ENCODE measurements at places on chromosomes 7 and 10.

- DNase-seq: no peak
These were observed 24.5 kb upstream of the PURB start for GRCh38 chr7:44909596-44910389.

GRCh38 chr10:14200698-14201544 is 129.8 kb downstream of the FRMD4A start:
- no peak for DNase-seq

DNA sequence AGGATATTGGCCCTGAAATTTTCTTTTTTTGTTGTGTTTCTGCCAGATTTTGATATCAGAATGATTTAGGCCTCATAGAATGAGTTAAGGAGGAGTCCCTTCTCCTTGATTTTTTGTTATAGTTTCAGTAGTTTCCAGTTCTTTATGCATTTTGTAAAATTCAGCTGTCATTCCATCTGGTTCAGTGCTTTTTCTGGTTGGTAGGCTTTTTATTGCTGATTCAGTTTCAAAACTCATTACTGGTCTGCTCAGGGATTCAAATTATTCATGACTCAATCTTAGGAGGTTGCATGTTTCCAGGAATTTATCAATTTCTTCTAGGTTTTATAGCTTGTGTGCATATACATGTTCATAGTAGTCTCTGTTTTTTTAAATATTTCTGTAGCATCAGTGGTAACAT is 10.1 kb upstream of the TMEM196 start:
- peak; percentile 37 for DNase-seq

- DNase-seq: no peak
These were observed 136.6 kb downstream of the AHR start for GRCh38 chr7:17434841-17435692.

- DNase-seq: no peak
These were observed 11.4 kb upstream of the PTN start for GRCh38 chr7:137354961-137355360.

GRCh38 chr10:104251443-104251842 is 3.2 kb upstream of the GSTO1 start:
- DNase-seq: no peak

GRCh38 chr7:83060218-83060617 is 102.5 kb downstream of the PCLO start:
- DNase-seq: no peak

DNA sequence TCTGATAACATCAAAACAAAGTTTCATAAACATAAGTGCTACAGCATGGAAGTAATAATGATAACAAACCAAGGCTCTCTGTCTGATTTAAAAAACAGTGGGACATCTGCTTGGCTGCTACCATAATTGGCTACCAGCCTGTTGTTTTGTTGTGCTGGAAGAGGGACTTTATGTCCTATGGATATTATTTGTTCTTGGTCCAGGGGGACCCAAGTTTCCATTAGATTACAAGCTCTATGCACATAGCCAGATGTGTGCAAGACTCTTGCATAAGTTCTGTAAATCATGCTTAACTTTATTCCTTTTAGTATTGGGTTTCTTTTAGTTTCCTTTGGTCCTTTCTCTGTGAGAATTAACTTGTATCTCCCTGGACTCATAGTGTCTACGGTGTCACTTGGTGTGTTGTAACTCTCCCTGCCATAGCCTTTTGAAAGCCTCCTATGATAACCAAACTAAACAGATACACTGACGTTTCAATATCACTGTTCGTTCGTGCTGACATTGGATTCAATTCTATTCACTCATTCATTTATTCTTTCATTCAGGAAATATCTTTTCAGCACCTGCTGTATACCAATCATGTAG is 41.4 kb upstream of the CD36 start:
- no peak for DNase-seq

DNA sequence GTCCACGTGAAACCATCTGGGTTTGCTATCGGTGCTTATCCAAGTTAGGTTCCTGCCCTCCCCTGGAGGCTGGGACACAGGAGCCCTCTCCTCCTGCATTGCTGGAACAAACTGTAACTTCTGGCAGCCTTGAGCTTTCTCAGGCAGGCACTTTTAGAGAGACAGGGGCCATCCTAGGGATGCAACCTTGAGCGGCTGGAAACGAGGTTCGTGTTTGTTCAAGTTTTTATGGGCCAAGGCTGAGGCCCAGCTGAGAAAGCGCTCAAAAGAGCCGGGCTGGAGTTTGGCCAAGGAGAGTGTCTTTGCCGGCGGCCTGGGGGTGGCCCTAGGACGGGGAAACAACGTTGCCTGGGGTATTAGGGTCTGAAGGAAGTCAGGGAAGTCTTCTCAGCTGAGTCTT is 5.5 kb upstream of the MMD2 start:
- no peak for DNase-seq

DNA sequence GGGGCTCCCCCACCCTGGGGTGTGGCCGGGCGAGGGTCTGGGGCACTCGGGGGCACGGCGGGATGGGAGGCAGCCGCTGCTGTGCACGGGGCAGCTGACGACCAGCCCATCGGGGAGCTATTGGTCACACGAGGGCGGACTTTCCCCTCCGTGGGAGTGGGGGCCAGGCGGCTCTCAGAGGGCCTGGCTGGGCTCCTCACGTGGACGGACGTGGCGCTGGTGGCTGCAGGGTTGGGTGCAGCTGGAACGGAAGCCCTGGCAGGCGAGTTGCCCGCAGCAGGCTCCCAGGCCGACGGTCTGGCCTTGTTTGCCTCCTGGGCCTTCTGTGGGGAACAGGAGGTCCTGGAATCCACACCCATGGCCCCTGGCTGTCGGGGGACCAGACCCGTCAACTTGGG is 14.3 kb downstream of the MICALL2 start:
- DNase-seq: no peak

DNA sequence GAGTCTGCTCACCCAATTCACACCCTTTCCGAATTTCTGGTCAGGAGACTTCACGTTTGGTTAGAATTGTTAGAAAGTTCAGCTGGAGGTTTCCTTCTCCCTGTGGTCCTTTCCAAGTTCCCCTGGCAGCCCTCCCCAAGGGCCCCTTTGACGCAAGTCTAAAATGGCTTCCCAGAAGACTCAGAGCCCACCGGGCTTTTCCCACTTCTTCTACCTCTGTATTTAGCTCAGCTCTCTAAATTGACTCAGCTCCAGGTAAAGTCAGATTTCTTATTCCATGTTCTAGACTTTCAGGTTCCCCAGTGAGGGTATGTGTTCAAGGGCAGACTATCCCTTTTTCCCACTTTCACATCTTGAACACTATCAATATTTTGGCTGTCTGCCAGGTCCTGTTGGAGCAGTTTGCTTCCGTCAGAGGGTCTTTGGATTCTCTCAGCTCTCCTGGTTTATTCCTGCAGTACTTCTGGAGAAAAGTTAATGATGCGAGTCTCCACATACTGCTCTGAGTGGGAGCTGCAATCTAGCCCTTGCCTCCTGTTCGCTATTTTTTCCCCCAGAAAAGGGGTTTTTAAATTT is 53.1 kb upstream of the ZNF273 start:
- no peak for DNase-seq

DNA sequence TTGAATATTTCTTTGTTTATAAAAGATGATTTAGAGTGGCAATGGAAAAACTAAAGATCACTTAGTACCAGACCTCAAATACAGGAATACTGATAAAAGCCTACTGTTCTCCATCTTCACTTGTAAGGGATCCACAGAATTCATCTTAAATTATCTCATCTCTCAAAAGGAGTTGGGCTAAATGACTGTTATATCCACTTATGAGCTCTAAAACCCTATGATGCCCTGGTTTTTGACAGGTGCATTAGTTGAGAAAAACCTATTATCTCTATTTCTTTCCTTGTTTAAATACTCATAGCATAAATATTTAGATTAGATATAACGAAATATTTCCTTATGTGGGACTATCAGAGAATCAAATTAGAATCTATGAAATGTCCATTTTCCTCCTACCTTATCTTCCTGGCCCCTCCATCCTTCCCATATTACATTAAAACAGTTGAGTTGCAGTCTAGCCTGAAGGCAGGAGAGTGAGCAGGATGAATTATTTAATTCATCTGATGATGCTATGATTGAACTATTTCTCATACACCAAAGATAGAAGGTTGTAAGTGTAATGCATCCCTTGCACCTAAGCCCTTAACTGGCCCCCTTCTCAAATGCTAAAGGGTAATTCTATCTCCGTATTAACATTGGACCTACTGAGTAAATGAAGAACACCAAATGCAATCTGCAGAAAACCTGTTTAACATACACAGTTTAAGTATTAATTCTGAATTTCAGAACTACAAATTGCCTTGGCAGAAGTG is 29.7 kb downstream of the PPP3CB start:
- DNase-seq: no peak

DNA sequence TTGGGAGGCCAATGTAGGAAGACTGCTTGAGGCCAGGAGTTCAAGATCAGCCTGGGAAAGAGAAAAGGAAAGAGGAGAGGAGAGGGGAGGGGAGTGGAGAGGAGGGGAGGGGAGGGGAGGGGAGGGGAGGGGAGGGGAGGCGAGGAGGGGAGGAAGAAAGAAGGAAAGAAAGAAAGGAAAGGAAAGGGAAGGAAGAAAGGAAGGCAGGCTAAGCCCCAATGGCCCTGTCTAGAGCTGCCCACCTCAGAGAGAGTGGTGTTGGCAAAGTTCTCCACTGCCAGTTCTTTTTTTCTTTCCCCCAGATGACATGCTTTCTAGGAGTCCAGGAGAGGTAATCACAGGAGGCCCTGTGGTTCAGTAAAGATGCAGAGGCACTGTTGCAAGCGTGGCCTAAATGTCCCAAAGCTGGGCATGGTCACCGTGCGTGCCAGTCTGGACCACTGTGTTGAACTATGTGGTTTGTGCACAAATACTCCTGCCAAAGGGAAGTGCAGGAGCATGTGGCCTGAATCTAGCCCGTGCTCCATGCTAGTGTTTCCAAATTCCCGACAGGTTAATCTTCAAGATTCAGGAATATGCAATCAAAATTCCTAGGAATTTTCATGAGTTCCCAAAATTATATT is 39.7 kb downstream of the ODAD2 start:
- DNase-seq: no peak

- no peak for DNase-seq
These were observed 27.4 kb upstream of the PCBD1 start for GRCh38 chr10:70915806-70916205.

DNA sequence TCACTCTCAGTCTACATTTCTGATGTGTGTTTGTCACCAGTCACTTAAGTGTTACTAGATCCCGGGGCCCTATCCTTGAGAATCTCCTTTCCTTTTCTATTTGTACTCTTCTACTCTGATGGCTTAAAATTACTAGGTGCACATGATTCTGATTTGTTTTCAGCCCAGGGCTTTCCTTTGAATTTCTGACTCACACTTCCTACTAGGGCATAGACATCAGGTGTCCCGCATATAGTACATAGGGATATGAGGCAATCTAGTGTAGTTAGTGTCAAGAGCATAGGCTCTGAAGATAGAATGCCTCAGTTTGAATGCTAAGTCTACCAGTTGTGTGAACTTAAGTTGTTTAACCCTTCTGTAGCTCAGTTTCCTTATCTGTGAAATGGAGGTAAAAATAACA is 49.4 kb upstream of the LRRN3 start:
- DNase-seq: no peak

DNA sequence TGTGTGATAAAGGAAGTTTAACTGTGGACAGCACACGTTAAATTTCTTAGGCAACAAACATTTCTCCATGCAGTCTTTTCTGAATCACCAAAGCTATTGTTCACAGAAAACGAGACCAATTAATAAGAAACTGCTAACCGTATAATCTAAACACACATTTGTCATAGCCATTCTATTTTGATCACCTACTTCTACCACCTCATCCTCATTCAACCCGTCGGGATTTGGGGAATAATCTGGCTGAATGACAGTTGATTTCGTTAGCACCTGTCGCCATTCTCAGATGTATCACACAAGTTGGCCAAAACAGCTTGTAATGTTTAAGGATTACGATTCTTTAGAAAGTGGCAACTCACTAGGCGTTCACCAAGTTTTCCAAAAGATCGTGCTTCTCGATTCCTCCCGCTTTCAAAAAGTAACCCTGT is 1.2 kb downstream of the EZH2 start:
- DNase-seq: peak; percentile 40

DNA sequence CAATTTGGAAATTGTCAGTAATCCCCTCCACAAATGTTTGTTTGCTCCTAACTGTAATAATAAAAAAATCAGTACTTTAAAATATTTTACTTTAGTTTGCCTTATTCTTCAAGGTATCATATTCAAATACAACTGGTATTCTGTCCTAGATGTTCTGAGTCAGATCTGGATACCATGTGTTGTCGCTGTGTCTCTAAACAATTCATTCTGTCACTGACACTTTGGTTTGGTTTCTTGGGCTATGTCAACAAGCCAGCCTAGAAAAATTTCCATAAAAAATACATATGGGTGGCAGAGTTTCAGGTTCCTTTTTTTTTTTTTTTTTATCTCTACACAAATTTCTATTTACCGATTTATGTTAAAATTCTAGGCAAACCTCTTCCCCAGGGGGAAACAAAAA is 33.2 kb upstream of the SEMA3D start:
- no peak for DNase-seq

DNA sequence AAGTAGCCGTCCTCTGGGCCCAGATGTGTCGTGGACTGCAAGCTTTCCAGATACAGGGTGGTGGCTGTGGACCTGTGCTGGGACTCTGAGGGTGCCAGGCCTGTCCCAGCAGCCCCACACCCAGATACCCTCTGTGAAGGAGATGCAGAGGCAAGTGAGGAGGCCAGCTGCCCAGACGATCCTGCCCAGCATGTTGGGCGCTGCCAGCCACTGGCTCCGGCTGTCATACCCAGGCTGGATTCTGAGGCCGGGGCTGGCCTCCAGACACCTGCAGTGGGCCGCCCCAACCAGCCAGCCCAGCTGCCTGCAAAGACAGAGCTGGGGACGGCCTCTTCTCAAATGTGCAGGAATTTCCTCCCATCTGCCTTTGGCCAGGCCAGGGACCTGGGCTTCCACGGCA is 39.1 kb upstream of the EBF3 start:
- no peak for DNase-seq

- no peak for DNase-seq
These were observed 56.0 kb downstream of the CPXM2 start for GRCh38 chr10:123835575-123835974.

- DNase-seq: no peak
These were observed 86.0 kb upstream of the ZNF32 start for GRCh38 chr10:43734716-43735115.

- DNase-seq: no peak
These were observed 18.0 kb downstream of the ADAP1 start for GRCh38 chr7:936386-937054.

DNA sequence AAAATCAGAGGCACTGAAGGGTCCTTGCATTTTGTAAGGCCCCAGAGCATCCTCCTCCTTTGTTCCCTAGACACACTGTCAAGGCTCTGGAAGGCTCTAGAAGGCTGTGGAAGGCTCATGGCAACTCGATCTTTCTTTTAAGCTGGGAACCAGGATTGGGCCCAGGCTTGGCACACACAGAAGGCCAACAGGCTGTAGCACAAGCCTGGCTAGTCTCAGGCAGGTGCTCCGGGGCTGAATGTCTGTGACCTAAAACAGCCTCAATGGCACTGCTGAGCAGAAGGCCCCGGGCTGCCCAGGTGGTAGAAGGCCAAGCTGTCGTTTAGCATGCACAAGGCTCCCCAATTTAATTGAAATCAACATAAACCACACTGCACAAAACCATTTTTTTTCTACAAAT is 55.7 kb downstream of the PRKAG2 start:
- no peak for DNase-seq

Data from kidney glomerular epithelial cell (primary cell).